ENCODE measurements at places on chromosomes 2 and 18.
A peak's percentile ranks its signal among the peaks of the same experiment; 100 is the strongest.

GRCh38 chr18:51890762-51891161 is 449.2 kb upstream of the DCC start:
- peak; percentile 11 for DNase-seq

GRCh38 chr2:219560037-219560892 is 11.1 kb downstream of the OBSL1 start:
- no peak for DNase-seq

DNA sequence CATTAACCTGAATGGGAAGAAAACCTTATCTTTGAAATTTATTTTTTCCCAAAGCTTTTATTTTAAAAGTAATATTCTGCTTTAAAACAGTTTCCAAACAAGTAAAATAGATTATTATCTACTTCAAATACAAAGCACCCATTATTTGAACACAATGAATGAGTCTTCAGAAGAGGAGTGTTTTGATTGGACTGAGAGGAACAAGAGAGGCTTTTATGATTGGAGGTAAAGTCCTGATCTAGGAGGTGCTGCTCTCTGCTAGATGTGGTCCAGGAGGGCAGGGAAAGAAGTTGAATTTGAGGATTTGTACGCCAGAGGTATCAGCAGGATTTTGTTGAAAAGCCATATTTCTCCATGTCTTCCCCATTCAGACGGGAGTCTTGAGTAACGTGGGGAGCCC is 900.7 kb downstream of the SOCS6 start:
- no peak for DNase-seq

DNA sequence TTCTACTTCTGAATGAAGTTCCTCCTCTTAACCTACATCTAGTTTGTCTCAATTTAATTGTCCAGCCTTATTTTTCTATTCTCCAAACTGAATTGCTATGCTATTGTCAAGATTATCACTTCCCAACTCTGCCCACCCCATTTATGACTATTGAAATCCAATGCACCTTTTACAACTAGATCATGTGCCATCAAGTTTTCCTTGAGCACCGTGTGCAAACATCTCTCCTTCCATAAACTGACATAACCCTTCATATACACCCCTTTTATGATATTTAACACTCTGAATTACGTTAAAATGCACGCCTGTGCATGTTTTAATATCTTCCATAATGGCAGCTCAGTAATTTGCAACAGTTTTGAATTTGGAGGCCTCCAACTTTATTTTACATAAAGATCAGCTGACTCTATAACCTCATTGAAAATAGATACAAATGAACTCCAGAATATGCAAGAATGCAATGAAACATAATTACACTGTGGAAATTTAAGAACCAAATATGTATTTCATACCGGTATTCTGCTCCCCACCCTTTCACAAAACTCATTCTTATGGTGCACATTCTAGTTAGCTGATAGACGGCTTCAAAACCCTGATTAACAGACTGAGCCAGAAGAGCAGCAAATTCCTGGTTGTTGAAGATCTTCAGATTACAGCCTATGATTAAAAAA is 85.5 kb downstream of the SMAD2 start:
- no peak for DNase-seq

DNA sequence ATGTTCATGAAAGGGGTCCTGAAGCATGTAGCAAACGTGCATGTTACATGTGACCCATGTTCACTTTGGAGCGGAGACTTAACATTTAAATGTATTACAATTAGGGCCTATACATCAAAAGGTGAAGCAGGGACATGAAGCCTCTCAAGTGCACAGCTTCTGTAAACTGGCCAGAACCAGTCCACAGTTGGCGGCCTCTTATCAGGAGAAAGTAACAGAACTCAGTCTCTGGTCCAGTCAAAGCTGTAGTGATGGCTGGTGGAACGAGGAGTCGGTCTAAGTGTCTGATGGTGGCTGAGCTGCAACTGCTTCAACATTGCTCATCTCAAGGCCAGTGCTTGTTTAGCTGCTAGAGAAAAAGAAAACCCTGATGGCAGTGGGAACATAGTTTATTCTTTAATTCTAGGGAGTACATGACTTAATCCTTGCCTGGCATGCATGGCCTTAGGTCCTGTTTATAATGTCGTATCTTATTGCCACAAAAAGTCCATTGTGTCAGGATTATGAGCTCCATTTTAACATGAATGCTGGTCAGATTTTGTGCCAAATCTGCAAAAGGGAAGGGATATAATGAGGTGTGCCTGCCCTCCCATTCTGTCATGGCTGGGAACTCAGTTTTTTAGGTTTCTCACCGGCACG is 22.2 kb upstream of the YES1 start:
- no peak for DNase-seq

DNA sequence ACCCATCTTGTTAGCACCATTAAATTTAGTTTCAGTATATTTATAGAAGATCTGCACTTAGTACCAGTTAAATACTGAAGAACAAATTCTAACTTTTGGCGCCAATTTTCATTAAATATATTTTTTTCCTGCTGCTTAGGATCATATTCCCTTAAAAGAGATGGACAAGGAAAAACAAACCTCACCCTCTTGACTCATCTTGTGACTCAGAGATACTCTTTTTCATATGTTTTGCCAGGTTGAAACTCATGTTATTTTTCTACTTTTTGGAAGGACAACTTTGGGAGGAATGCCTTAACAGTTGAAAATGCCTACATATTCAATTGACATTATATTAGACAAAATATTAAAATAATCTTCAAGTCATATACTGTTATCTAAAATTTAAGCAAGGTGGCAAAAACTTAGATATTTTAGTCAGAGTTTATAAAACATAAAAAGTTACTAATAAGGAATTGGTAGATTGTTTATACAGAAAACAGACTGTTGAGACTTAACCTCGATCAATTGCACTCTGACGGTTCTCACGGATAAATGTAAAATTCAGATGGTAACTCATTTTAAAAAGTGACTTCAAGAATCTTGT is 36.2 kb downstream of the PNO1 start:
- no peak for DNase-seq

DNA sequence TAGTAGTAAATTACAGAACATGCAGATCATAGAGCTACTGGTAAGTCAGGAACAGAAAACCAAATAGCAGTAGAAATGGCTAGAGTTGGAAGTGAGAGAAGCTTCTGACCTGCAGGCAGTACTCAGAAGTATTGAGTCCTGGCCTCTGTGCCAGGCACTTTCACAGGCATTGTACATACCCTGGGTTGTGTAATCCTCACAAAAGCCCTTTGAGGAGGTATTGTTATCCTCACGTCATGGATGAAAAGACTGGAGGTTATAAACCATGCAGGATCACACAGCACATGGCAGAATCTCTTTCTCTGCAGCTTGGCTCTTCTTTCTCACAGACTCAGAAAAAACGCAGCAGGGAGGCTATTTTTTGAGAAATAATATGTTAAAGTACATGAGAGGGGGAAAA is 789.3 kb upstream of the FAM98A start:
- no peak for DNase-seq

DNA sequence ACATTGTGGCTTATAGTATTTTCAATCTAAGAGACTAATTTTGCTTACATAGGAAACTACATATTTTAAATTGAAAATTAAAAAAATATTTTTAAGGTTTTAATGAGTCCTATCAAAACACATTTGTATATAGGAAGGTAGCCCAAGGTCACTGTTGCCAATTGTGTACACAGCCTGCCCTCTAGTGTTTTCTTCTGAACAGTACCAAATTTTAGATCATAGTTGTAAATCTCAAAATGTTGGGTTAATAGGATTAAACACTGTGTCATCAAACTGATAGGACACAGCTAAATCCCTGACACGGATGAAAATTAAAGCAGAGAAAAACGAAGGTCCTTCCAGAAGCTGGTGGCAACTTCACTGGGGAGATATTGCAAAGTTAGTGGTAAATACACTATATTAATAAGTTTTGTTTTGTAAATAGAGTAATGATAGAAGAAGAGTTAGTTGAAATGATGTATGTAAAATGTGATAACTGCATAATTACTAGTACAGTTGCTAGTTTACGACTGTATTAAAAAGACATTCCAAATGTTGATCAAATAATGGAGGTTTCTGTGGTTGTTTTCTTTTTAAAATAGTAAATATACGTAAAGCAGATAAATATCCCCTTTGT is 19.7 kb downstream of the CLUL1 start:
- peak; percentile 33 for DNase-seq

DNA sequence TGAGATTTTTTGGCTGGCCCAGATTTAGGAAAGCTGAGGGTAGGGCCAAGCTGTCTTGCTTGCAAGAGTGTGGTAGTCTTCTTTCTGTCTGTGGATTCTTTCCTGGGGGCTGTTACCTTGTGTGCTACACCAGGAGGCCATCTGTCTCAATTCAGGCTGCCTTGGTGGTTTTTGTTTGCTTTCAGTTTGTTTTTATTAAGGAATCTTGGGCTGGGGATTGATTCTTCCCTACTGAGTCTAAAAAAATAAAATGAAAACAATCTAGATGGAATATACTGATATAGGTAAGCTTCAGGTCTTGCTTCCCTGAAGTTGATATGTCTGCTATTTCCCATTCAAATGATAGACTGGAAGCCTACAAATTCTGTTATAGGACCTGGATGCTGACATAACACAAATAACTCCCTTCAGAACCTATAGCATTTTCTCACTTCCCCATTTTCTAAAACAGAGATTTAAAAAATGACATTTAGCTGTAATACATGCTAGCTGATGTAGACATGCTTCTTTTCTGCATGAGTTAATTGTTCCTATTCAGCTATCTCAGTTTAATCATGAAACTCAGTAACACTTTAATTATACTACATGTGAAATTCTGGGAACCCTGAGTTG is 5.3 kb downstream of the LHCGR start:
- no peak for DNase-seq

DNA sequence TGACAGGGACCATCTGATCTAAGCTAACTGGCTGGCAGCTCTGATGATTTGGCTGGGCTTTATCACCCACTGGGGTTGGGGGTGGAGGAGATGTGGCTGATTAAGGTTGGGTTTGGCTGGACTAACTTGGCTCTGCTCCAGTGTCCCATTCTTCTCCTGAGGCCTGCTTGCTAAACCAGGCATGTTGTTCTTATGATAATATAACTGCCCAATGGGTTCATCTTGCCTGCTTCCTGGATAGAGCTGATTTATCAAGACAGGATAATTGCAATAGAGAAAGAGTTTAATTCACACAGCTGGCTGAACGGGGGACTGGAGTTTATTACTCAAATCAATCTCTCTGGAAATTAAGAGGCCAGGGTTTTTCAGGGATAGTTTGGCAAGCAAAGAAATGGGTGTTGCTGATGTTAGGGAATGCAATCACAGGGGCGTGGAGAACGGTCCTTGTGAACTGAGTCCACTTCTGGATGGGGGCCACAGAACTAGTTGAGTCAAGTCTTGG is 150.4 kb downstream of the PTH2R start:
- no peak for DNase-seq

- peak; percentile 39 for DNase-seq
Observed at GRCh38 chr18:23540867-23541266, 37.6 kb downstream of the RMC1 start.

- DNase-seq, result no peak
Observed at GRCh38 chr2:112973156-112973555, 4.7 kb upstream of the IL36G start.

- no peak for DNase-seq
Observed at GRCh38 chr2:216991563-216991962, 131.7 kb upstream of the TNP1 start.

DNA sequence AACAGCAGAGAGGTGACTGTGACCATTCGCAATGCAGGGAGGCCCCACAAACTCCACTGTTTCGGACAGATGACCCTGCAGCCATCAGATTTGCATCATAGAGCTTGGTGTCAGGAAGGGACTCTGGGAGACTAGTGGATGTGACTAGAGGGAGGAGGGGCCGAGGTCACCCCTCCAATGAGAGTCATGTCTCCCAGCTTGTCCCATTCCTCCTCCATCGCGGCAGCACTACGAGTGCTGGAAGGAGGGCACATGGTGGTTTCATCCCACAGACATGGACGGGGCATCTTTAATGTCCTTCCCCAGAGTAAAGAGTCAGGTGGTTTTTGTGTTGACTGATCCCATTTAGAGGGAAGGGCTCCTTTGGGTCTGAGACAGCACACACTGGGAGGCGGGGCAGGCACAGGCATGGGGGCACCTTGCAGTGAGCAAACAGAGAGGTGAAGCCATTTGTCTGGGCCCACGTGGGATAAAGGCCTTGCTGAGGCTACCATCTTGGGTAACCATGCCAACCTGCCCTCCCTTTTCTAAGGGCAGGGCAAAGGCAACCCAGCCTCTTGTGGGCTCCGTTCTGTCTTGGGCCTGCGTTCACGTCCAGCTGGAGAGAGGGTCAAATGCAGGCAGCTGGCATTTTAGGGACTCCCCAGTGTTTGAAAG is 208.1 kb downstream of the ASB1 start:
- DNase-seq, result no peak

DNA sequence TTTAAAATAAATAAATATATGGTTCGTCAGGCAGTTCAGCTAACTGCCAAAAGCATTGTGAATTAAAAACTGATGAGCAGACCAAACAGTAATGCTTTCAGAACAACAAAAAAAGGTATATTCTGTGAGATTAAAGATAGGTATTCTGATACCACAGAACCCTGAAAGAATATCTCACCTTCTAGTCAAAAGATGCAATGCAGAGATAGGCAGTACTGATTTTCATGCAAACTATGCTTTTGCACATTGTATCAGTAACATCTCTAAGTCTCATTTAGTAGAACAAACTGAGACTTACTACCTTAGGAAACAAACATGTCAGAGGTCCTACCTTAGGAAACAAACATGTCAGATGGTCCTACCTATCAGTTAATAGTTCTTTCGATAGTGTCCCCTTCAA is 32.4 kb downstream of the CUL3 start:
- DNase-seq, result no peak

DNA sequence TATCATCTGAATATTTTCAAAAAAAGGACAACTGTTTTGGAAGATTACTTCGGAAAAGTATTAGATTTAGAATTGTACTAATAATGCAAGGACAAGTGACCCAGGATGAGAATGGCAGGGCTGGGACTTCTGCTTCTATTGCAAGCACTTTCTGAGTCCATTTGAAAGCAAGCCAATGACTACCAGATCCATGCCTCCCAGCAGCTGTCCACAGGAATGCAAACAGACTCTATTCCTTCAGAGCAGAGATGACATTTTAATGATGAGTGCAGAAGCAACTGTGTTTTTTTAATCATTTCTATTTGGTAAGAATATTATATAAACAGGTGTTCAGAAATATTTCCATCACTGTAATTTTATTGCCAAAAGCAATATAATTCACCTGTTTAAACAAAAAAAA is 456.7 kb downstream of the SOX11 start:
- DNase-seq, result no peak

DNA sequence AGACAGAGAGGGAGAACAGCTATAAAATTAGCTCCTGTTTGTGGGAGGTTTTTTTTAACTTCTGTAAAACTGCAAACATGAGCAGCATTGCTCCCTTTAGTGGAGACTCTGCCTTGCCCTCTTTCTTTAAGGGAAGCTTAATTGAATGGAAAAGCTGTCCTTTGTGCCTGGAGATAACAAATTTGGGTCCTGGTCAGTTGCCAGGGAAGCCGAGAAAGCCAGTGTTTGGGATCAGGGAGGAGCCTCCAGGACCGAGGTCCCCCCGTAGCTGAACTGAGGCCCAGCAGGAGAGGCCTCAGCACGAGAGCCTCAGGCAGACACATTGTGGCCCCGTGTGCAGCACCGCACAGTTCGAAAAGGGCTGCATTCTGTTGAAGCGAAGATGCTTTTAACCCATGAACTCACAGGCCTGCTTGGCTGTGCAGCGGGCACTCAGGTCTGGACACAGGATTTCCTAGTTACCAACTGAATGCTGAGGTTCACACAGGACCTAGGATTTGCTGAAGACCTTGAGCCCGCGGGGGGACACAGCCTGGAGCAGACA is 369.7 kb downstream of the DCDC2C start:
- DNase-seq, result no peak
